ENCODE measurements at places on chromosomes 16 and 17.

DNA sequence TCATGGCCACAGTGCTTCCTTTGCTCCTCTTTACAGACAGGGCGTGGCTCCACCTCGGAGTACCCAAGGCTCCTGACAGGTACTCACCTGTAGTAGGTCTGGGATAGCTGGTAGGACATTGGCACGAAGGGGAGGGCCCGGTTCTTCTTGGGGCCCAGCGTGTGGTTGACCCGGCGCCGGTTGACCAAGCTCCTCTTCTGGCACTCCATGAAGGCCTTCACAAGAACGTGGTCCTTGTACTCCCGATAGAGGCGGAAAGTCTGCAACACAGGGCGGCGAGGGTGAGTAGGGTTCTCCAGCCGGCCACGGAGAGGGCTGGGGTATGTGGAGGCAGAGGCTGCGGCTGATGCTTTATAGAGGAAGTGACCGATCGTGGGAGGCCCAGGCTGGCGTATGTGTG is 69.7 kb downstream of the IL21R start:
- DNase-seq: no peak

DNA sequence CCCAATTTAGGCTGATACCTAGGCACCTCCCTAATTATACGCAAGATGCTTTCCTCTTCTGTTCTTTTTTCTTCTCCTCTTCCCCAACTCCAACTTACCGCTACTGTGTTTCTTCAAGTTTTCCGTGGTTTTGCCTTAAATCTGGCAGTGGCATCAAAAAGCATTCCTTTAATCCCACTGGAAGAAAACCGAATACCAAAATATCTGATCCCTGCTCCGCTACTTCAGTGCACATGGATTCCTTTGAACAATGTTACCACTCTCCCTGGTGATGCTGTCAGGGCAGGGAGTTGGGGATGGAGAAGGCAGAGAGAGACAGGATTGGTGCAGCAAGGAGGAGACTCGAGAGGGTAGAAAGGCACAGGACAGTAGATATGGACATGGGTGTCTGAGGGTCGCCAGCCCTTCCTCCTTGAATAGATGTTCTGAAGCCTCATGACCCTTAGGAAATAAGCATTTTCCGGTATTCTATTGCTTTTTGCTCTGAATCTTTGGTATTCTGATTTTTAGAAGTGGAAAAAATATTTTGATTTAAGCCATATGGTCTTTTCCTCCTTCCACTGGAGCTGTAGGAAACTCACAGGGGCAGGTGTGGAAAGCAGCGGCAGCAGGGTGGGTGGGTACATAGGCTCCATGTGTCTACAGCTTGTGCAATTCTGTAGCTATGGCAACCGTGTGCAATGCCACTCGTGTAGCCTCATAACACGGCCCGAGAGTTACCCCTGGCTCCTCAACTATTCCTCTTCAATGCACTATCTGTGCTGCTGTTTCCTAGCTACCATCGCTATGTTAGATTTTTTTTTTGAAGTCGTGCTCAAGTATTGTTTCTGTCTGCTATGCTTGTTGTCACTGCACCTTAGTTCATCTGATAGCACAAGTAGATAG is 32.3 kb upstream of the TANC2 start:
- no peak for DNase-seq

- DNase-seq: no peak
Observed at GRCh38 chr17:59719526-59719925, 12.1 kb downstream of the VMP1 start.

DNA sequence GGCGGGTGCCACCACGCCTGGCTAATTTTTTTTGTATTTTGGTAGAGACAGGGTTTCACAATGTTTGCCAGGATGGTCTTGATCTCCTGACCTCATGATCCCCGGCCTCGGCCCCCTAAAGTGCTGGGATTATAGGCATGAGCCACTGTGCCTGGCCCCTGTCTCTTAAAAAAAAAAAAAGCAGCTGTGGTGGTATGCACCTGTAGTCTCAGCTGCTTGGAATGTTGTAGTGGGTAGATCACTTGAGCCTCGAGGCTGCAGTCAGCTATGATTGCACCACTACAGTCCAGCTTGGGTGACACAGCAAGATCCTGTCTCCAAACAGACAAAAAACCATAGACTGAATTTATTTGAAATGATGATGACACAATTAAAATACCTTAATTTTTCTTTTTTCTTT is 24.3 kb downstream of the CDK12 start:
- DNase-seq: no peak

- no peak for DNase-seq
Observed at GRCh38 chr16:46715769-46716305, 26.4 kb downstream of the ORC6 start.

All from NCI-H510A (cell line).